ENCODE measurements at places on chromosomes 1 and 21. TPM values are rescaled to one million over a fixed set of nuclear protein-coding genes. Genes with fewer than 3 reads are reported as not detected.
A peak's percentile ranks its signal among the peaks of the same experiment; 100 is the strongest.

- no peak for DNase-seq
- H3K4me1 ChIP-seq, result peaks cover 17% of the 10 kb centered on the region
- no peaks in the 10 kb centered on the region for H3K36me3 ChIP-seq
Observed at GRCh38 chr1:35316264-35316663, 47.8 kb downstream of the ZMYM4 start.

GRCh38 chr1:36691374-36691773, 208.7 kb upstream of the CSF3R start:
- DNase-seq, result no peak
- no peaks in the 10 kb centered on the region for H3K27me3 ChIP-seq
- H3K4me3 ChIP-seq, result no peak overlapping the region
- H3K27ac ChIP-seq, result no peak overlapping the region
- no peaks in the 10 kb centered on the region for H3K4me1 ChIP-seq

DNA sequence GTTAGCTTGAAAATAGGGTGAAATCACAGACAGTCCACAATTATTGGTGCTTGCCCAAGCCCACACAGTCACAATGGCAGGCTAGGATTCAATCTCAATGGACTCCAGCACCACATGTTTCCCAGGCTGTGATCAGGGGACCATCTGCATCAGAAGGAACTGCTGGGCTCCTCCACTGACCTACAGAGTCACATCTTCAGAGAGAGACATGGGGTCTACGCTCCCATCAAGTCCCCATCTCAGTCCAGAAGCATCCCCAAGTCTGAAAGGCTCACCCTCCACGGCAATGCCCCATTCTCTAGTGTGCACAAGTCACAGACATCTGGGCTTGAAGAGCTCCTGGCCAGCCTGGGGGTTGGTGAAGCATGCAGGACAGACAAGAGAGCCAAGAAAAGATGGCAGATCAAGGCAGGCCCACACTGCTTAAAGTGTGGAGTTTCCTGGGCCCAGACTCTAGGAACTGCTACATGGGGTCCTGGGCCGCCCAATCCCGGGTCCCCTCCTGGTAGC, 262.5 kb downstream of the NPHP4 start:
- H3K4me3 ChIP-seq, result no peak overlapping the region
- no peak overlapping the region for H3K27ac ChIP-seq
- no peaks in the 10 kb centered on the region for H3K4me1 ChIP-seq
- no peaks in the 10 kb centered on the region for H3K27me3 ChIP-seq

DNA sequence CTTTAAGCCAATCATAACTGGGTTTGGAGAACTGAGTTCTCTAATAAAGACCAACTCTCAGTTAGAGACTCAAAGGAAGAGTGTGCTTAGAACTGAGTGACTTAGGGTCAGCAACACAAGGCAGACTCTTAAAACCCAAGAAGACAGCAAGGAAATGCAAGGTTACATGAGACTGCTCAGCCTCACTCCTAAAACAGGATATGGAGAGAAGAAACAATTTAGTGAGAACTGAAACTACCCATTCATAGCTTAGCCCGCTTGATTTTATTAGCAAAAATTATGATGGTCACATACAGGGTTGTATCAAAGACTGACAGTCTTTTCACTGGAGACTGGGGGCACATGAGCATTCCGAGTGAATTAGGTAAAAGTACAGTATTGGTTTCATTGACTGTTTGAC, 78.9 kb upstream of the DMRTA2 start:
- no peak overlapping the region for H3K4me3 ChIP-seq
- no peak overlapping the region for H3K27ac ChIP-seq
- DNase-seq, result no peak
- H3K4me1 ChIP-seq, result no peaks in the 10 kb centered on the region

DNA sequence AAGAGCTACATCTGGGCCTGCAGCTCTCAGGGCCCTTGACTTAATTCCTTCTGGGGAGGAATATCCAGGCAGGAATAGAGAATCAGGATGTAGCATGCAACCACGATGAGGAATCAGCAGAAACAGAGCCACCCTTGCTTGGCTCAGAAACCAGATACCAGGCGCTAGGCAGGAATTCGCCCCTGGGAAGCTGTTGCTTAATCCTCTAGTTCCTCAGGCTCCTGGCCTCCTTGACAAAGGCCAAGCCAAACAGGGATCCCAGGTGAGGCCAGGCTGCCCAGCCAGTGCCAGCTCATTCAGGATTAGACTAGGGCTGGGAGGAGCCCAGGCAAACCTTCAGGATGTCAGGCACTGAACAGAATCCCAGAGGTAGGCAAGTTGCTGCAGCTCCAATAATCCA, 48.2 kb upstream of the IRF2BP2 start:
- H3K36me3 ChIP-seq, result no peaks in the 10 kb centered on the region
- no peaks in the 10 kb centered on the region for H3K27me3 ChIP-seq
- H3K4me1 ChIP-seq, result no peaks in the 10 kb centered on the region
- no peak overlapping the region for H3K4me3 ChIP-seq
- peak; percentile 74 for DNase-seq

- peaks cover 90% of the 10 kb centered on the region for H3K4me1 ChIP-seq
- no peak overlapping the region for H3K4me3 ChIP-seq
- DNase-seq, result peak; percentile 91
- peak overlapping the region; percentile 74 for H3K27ac ChIP-seq
- no peaks in the 10 kb centered on the region for H3K36me3 ChIP-seq
- H3K27me3 ChIP-seq, result no peaks in the 10 kb centered on the region
Observed at GRCh38 chr1:67791686-67792085, 41.6 kb downstream of the GNG12 start.

GRCh38 chr1:12487520-12487919, 130.5 kb downstream of the DHRS3 start:
- peaks cover 13% of the 10 kb centered on the region for H3K36me3 ChIP-seq
- H3K27ac ChIP-seq, result no peak overlapping the region
- no peaks in the 10 kb centered on the region for H3K27me3 ChIP-seq
- H3K4me3 ChIP-seq, result no peak overlapping the region
- peaks cover 21% of the 10 kb centered on the region for H3K4me1 ChIP-seq
- DNase-seq, result no peak

- H3K4me1 ChIP-seq, result peaks cover 62% of the 10 kb centered on the region
- peak overlapping the region; percentile 73 for H3K27ac ChIP-seq
- no peaks in the 10 kb centered on the region for H3K27me3 ChIP-seq
- DNase-seq, result no peak
- H3K36me3 ChIP-seq, result no peaks in the 10 kb centered on the region
Observed at GRCh38 chr1:111882986-111883560, 106.4 kb downstream of the KCND3 start.

GRCh38 chr1:39539252-39539790, 37.3 kb downstream of the PABPC4 start:
- peaks cover 16% of the 10 kb centered on the region for H3K36me3 ChIP-seq
- no peak overlapping the region for H3K4me3 ChIP-seq
- H3K27me3 ChIP-seq, result no peaks in the 10 kb centered on the region

DNA sequence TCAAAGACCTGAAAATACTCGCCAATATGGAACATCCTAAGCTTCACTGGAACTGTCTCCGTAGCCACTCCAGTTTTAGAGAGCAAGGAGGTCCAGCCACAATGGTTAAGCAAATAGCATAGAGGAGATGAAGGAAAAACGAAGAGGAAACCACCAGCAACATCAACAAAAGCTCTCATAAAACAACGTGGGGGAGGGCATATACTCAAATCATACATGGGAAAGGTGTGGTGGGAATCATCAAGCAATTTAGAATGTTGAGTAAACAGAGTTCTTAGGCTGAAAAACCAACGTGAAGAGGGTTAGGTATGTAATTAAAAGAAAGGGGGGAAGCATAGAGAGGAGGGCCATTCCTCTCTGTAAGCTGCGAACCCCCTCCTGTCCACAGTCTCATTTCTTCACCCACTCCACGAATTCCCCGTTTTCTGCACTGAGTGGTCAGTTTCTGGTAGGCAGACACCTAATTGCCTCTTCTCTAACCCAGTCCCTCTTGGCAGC, 1.0 kb downstream of the TMEM59 start:
- no peaks in the 10 kb centered on the region for H3K36me3 ChIP-seq
- peaks cover 48% of the 10 kb centered on the region for H3K4me1 ChIP-seq
- DNase-seq, result no peak
- H3K4me3 ChIP-seq, result peak overlapping the region; percentile 73

DNA sequence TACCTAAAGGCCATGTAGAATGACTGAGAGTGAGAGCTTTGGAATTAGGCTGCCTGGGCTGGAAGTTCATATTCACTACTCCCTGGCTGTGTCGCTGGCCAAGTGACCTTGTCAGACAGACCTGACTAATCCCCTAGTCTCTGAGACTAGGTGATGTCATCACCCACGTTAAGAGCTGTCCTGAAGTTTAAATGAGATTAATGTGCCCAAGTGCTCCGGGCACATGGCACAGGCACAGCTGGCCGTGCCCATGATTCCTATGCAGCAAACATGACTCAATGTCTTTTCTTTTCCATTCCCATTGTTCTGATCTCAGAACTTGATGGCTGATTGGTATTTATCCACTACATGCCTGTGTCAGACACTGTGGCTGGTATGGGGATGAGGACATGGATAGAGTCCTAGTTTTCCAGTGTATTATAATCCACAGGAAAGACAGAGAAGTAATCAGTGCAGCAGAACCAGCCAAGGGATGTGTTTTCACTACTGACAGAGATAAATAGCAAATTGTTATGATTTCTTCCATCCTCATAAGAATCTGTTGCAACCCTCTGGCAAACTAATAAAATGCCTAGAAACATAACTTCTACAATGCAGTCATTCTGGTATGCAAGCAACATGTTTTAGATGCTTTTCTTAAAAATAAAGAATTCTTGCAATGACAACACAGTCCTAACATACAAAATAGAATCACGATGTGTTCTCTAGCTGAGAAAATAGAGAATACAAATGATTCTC, 180.9 kb downstream of the PCP4 start:
- no peaks in the 10 kb centered on the region for H3K27me3 ChIP-seq
- peak overlapping the region; percentile 89 for H3K27ac ChIP-seq
- no peaks in the 10 kb centered on the region for H3K36me3 ChIP-seq
- no peak overlapping the region for H3K4me3 ChIP-seq

GRCh38 chr21:46386734-46387088, 62.8 kb downstream of the PCNT start:
- no peaks in the 10 kb centered on the region for H3K4me1 ChIP-seq
- no peak for DNase-seq
- no peak overlapping the region for H3K27ac ChIP-seq
- no peak overlapping the region for H3K4me3 ChIP-seq
- H3K36me3 ChIP-seq, result peaks cover 80% of the 10 kb centered on the region

DNA sequence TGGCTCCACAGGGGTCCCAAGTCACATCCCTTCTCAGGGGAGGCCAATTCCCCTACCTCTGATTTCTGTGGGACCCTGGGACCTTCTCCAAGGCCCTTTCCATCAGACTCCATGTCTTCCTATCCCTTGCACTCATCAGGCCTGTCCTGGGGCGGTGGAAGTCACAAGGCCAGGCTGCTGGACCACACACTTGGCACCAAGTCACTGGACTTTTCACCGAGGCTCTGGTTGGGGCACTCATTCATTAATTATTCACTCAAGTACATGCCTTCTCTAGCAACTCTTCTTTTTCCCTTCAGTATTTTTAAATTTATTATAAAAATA, 11.2 kb upstream of the FOXO6 start:
- DNase-seq, result no peak
- no peaks in the 10 kb centered on the region for H3K36me3 ChIP-seq
- no peaks in the 10 kb centered on the region for H3K27me3 ChIP-seq

DNA sequence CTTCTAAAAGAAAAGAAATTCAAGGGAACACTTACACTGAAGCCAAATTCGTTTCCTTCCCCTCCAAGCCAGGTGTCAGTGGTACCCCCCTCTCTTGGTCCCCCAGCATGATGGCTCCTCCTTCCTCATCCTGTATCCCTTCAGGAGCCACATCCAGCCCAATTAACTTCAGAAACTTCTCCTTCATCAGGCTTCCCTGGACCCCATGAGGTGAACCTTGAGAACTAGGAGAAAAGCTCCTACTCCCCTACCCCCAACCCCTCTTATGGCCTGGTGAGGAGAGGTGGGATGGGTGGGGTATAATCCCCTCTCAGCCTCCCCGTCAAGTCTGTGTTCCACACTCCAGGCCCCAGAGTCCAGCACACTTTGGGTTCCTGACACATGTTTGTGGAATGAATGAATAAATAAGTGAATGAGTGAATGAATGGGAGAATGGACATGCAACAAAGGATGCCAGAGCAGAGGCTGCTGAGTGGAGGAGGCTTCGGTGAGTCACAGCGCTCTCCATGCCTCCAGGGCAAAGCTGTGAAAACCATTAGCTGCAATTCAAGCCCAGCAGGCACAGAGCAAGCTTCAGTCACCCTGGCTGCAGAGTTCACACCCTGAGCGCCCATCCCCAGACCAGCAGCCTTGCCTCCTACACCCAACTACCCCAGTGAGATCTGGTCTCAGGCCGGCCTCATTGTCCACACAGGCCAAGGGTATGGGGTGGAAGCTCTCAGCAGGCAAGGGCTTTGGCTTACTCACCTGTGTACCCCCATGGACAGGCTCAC, 43.8 kb downstream of the BATF3 start:
- H3K4me3 ChIP-seq, result no peak overlapping the region
- H3K27me3 ChIP-seq, result no peaks in the 10 kb centered on the region
- H3K36me3 ChIP-seq, result no peaks in the 10 kb centered on the region
- peak; percentile 84 for DNase-seq
- no peak overlapping the region for H3K27ac ChIP-seq

DNA sequence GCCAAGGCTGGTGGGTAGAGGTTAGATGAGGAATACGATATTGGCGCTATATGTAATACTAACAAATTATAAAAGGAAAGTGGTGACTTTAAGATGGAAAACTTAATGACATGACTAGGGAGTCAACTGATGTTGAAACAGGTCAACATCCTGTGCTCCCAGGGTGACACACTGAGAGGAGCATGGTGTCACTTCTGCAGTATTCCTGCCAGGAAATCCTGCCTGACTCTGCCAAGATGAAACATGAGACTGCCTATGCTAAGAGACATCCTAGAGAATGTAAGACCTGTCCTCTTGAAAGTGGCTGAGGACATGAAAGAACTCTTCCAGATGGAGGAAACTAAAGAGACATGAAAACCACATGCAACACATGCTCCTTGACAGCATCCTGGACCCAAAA, 65.0 kb upstream of the KCND3 start:
- H3K4me3 ChIP-seq, result no peak overlapping the region
- H3K27me3 ChIP-seq, result no peaks in the 10 kb centered on the region
- H3K36me3 ChIP-seq, result no peaks in the 10 kb centered on the region
- no peak for DNase-seq

Gene MAN1A2
- total RNA-seq, result 51.7 TPM

Gene IFI44
- total RNA-seq, result 10.3 TPM

Gene AHCYL1
- 91.7 TPM for total RNA-seq

Gene HYI
- total RNA-seq, result 56.5 TPM

All from esophagus muscularis mucosa (tissue), 4 donors.